Uterus (tissue), 4 donors: ENCODE measurements at places on chromosomes 2 and 18. TPM values are rescaled to one million over a fixed set of nuclear protein-coding genes. Genes with fewer than 3 reads are reported as not detected.

Gene IGFBP5
- total RNA-seq = 2,812 TPM

DNA sequence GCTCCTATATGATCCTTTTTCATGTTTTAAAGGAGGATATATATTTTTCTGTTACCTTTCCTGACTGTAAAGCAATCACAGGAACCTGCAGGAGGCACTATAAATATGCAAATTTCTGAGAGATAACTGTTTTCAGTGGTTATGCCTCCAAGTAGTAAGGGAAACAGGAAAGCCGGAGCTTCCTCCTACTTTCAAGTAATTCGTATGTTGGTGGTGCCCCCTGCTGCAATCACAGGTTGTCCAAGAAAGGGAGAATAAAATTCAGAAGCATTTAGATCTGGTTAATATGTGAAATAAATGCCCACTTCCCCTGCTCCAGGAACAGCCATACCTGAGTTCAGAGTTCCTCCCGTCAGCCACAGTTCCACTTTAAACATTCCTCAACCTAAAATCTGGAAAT, 12.0 kb upstream of the BCL11A start:
- DNase-seq = no peak

DNA sequence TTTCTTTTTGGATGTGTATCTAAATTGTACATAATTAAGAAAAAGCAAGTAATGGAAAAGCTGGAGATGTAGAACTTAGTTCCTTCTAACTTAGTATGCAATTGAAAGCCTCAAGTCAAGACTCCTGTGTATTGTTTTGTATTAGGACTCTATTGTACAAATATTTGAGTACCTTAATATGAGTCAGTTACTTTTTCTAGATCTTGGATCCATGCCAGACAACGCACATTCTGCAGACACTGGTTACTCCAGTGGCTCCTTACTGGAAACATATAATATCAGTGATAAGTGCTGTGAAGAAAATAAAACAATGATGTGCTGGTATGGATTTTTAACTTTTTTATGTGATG, 1.5 kb downstream of the SLC39A10 start:
- DNase-seq = no peak

- no peak for DNase-seq
These were observed 1.7 kb downstream of the SCN1A start for GRCh38 chr2:166126007-166126639.

- DNase-seq = no peak
These were observed 14.3 kb upstream of the D2HGDH start for GRCh38 chr2:241720099-241720498.

DNA sequence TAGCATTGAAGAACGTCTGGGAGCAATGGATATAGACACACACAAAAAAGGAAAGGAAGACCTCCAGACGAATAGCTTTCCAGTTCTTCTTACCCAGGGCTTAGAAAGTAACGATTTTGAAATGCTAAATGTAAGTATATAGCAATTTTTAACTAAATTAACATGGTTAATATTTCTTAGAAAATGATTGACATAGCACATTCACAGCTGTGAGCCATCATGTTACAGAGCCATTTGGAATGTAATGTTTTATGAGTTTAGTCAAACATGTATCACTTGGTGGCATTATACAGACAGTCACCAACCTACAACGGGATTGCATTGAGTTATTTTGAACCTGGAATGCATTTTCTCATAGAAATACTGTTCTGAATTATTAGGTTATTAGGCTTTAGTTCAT, 35.1 kb downstream of the WDR43 start:
- DNase-seq = no peak

Gene SP140
- total RNA-seq = 1.1 TPM

- DNase-seq = no peak
These were observed 68.1 kb upstream of the HAAO start for GRCh38 chr2:42860319-42861094.

Gene SH3RF3
- 10.2 TPM for total RNA-seq
